MG63 (cell line): ENCODE measurements at places on chromosomes 4 and X. TPM values are rescaled to one million over a fixed set of nuclear protein-coding genes. Genes with fewer than 3 reads are reported as not detected.
A peak's percentile ranks its signal among the peaks of the same experiment; 100 is the strongest.

DNA sequence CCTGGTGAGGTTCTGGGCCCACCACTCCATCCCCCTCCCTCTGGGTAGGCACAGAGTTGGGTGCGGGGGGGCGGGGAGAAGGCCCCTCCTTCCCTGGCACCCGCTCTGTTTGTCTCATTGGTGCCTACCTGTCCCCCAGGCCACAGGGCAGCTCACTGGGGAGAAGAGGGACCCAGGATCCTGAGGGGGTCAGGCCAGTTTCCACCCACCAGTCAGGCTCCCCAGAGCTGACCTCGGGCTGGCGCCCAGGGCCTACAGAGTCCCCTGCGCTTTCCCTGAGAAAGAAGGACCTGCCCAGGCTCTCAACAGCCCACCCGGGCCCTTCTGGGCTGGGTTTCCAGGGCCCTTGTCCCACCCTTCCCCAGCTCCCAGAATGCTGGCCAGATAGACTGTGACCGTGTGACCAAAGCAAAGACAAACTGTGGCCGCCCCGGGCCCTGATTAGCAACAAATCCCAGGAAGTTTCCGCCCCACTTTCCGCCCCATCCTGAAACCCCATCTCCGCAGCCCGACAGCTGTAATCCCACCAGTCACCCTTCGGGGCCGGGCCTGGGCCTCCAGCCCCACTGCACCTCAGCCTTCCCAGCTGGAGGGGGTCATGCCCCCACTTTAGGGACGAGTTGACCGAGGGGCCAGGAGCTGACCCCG lies 33.8 kb upstream of the FGFR3 start:
- DNase-seq = no peak

DNA sequence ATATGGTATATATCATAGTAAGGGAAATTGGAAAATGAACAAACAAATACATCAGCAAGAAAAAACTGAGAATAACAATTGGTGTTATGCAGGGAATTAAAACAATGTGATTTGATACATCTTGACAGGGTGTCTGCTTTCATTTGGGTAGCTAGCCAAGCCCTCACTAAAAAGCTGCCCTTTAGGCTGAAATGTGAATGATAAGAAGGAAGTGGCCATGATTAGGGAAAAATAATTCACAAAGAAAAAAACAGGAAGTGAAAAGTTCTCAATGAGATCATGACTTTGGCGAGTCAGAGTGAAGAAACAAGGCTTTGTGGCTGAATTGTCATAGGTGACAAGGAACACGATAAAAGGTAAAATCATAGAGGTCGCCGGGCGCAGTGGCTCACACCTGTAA lies 675.8 kb upstream of the SLIT2 start:
- no peak for DNase-seq

Gene IL1RAPL1
- total RNA-seq = 0.10 TPM in 1 of 2 replicates, not detected in the other

- DNase-seq = no peak
Measured at GRCh38 chrX:39900777-39901170, 197.0 kb downstream of the BCOR start.

GRCh38 chr4:158998624-158999023 lies 104.3 kb upstream of the RAPGEF2 start:
- peak; percentile 12 for DNase-seq

Gene NXF2B
- total RNA-seq = not detected in 2 replicates

GRCh38 chrX:57977992-57978391 lies 67.7 kb upstream of the ZXDA start:
- no peak for DNase-seq

Gene MFAP3L
- total RNA-seq = 0.13 TPM in 1 of 2 replicates, not detected in the other

GRCh38 chr4:53778155-53778554 lies 186.9 kb upstream of the LNX1 start:
- DNase-seq = no peak

GRCh38 chr4:125705681-125706080 lies 390.9 kb downstream of the FAT4 start:
- no peak for DNase-seq

- peak; percentile 81 for DNase-seq
Measured at GRCh38 chr4:56786955-56787354, 34.5 kb downstream of the SPINK2 start.

GRCh38 chrX:154348114-154348531 lies 26.3 kb downstream of the FLNA start:
- peak; percentile 49 for DNase-seq

GRCh38 chr4:159190651-159191050 lies 87.8 kb downstream of the RAPGEF2 start:
- no peak for DNase-seq

Gene MAB21L2
- 0.07 TPM in 1 of 2 replicates, not detected in the other for total RNA-seq

Gene IL2
- total RNA-seq = not detected in 2 replicates

DNA sequence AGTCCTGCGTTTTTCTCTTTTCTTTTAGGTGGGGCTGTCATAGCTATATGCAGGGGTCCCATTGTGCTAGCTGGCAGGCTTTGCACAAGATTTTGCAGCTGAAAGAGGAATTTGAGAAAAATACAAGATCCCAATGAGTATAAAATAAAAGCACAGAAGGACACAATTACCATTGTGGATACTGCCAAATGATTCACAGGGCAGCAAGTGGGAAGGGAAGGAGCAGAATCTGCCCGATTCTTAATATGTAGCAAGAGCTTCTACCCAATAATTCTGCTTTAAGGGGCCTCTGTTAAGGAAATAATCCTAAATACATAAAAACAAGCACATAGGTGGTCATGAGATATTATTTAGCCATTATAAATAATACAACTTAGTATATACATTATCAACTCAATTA lies 25.9 kb upstream of the ING2 start:
- DNase-seq = no peak

DNA sequence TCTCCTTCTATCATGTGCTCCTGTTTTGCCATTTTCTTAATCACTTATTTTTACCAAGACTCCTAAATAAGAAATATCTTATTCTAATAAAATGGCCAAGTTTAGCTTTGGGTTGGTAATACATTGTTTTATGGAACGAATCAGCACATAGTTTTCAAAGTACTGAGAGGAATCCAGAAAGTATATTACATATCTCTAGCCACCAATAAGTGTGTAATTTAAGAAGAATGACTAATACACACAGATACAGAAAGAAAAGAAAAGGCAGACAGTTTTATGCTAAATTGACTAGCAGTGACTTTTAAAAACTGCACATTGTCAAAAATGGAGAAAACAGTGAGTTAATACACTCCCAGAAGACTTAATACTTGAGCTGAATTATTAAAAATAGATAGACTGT lies 167.0 kb upstream of the IL15 start:
- DNase-seq = no peak

Gene SATL1
- total RNA-seq = not detected in 2 replicates

Gene RBM47
- total RNA-seq = 0.66 TPM in 1 of 2 replicates, not detected in the other

Gene SPANXA1
- not detected in 2 replicates for total RNA-seq

Gene PKD2
- total RNA-seq = 9.0 and 14.2 TPM in 2 replicates

Gene GLRA2
- total RNA-seq = not detected in 2 replicates

GRCh38 chr4:68372588-68372987 lies 22.7 kb upstream of the YTHDC1 start:
- DNase-seq = no peak

DNA sequence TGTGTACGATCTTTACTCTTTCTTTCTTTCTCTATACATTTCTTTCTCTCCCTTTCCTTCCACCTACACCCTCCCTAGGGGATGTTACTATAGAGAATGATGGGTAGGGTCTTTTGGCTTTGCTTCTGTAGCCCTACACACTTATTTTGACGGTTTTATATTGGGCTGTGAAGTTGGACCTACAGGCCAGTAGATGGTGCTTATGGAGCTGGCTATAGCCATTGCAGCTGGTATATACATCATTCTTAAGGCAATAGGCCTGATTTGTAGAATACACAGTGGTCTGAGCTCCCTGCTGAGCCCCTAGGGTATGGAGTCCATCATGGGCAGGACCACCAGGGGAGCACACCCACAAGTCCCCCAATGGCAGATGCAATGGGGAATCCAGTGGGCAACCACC lies 1869.7 kb downstream of the STIM2 start:
- DNase-seq = no peak
